ENCODE measurements at places on chromosomes 5 and 9.
A peak's percentile ranks its signal among the peaks of the same experiment; 100 is the strongest.

- DNase-seq: no peak
These were observed 52.9 kb upstream of the SLC28A3 start for GRCh38 chr9:84393266-84393950.

- DNase-seq: no peak
These were observed 2.7 kb downstream of the PCDHGC3 start for GRCh38 chr5:141478321-141478945.

DNA sequence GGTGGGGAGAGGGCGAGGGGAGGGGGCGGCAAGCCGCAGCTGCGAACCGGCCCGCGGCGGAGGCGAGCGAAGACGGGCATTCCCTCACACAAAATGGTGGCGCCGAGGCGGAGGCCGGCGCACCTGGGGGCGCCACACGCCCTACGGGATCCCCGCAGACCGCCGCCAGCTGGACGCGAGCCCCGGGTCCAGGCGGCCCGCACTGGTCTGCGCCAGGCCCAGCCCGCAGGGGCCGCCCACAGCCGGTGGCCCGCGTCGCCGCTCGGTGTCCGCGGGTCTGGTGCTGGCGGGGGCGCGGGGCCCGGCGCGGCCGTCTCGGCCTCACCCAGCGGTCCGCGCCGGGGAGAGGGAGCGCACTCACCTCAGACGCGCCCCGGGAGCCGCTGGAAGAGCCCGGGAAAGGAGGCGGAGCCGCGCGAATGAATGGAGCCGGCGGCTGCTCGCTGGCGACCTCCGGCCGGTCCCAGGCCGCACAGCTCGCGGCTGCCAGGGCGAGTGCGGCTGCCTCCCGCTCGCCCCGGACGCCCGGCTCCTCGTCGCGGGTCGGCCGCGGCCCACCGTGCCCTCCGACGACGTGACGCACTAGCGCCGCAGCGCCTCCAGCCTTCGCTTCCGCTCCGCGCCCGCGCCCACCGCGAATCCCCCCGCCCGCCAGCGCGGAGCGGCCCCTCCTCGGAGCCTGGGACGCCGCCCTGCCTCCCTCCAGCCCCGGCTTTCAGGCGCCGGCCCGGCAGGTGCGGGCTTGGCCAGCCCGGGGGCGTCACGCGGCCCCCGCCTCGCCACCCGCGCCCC is at the start of gene FAM169A:
FAM169A (minus strand) TSS at position 584 of the 792 bp plus-strand sequence. CDS start 24,711 bp downstream, outside the sequence.
- DNase-seq: peak; percentile 61

DNA sequence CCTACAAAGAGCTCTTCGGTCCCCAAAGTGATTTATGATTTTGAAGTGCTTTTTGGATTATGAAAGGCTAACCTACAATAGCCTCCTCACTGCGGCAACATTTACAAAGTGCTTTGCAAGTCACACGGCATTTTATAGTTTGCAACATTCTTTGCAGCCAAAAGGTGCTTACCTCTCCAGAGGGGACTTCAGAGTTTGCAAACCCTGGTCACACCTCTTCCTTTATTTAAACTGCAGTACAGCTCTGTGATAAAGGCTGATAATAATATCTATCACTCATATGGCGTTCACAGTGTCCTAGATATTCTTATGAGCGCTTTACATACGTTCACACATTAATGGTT is 20.0 kb upstream of the CRB2 start:
- DNase-seq: no peak

- DNase-seq: no peak
These were observed 316.4 kb downstream of the NR3C1 start for GRCh38 chr5:143086908-143087637.

GRCh38 chr5:146151970-146152369 is 30.5 kb downstream of the LARS1 start:
- DNase-seq: no peak

GRCh38 chr5:172159016-172159415 is 29.0 kb downstream of the STK10 start:
- no peak for DNase-seq

DNA sequence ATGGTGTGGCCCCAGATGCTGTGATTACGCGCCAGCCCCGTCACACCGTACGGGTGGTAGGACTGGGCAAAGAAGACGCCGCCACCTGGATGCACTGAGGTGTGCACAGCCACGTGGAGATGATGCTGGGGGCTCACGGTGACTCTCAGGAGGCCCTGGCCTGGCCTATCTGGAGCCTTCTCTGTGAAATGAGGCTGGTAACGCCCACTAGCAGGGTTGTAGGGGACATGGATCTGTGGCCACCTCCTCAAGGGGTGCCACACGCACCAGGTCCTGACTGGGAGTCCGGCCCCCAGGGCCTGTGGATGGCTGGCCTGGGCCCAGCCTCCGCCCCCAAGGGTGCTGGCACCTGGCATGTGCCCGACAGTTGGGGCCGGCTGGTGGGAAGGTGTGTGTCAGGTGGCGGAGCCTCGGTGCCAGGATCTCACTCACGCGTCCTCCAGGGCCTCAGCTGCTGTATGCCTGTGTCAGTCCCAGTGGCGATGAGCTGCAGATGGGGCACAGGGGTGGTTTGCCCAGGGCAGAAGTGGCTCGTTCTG is 32.4 kb downstream of the NEK6 start:
- DNase-seq: no peak

GRCh38 chr5:53569453-53569852 is 9.0 kb downstream of the NDUFS4 start:
- no peak for DNase-seq

GRCh38 chr5:149849966-149850910 is 94.4 kb downstream of the PDE6A start:
- no peak for DNase-seq

DNA sequence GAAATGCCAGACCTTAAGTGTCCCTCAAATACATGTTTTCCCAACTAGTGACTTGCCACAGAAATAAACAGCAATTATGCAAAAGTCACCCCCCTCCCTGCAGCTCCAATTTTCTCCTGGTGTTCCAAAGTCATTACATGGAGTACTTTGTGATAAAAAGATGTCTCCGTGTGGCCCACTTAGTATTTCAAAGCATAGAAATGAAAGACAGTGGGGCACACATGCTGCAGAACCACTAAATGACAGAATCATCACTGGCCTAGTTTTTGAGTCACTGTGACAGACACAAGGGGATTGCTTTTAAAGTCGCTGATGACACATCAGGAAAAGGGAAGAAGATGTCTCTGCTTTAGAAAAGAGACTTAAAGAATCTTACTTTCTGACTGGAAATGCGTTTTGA is 323.4 kb downstream of the PSAT1 start:
- DNase-seq: no peak

DNA sequence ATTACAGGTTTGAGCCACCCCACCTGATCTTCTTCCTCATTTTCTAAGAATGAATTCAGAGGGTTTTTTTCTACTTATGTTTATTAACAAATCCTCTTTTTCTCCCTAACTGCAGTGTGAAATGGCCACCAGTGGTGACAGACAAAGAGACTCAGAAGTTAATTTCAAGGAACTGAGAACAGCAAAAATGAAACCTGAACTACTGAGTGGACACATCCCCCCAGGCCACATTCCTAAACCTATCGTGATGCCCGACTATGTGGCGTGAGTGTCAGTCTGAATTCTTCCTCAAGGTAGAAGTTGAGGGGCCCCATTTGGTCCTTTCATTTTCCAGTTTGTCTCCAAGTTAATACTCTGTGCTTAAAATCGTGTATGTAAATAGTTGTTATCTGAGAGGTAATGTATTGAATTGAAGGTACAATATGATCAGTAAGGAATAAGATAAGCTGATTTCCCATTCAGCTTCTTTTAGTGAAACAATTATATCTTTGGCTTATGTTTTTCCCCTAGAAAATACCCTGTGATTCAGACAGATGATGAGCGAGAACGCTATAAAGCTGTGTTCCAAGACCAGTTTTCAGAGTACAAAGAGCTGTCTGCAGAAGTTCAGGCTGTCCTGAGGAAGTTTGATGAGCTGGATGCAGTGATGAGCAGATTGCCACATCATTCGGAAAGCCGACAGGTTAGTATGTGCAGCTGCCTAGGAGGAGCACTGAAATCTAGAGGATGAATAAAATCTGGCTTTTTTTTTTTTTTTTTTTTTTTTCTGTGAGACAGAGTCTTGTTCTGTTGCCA is 17.7 kb downstream of the MARVELD2 start:
- no peak for DNase-seq

DNA sequence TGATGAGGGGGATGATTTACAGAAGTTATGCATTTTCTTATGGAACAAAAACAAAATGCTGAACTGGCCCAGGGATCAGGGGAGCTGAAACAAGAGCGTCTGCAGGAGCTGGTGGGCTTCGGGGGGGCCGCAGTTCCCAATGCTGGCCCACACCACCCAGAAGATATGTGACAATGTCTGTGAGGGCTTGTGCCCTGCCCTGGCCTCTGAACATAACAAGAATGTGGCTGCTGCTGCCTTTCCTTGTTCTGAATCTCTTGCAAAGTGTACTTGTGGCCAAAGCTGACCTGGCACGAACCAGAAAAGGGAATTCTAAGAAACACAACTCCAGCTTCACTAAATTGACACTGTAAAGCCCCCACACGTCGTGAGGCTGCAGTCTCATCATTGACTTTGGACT is 66.7 kb downstream of the SEC61B start:
- no peak for DNase-seq

- no peak for DNase-seq
These were observed 78.7 kb upstream of the SAP30L start for GRCh38 chr5:154367101-154367500.

- no peak for DNase-seq
These were observed 115.7 kb downstream of the ESM1 start for GRCh38 chr5:54869691-54870090.

- no peak for DNase-seq
These were observed 343.2 kb downstream of the DEPDC1B start for GRCh38 chr5:60356745-60357144.

DNA sequence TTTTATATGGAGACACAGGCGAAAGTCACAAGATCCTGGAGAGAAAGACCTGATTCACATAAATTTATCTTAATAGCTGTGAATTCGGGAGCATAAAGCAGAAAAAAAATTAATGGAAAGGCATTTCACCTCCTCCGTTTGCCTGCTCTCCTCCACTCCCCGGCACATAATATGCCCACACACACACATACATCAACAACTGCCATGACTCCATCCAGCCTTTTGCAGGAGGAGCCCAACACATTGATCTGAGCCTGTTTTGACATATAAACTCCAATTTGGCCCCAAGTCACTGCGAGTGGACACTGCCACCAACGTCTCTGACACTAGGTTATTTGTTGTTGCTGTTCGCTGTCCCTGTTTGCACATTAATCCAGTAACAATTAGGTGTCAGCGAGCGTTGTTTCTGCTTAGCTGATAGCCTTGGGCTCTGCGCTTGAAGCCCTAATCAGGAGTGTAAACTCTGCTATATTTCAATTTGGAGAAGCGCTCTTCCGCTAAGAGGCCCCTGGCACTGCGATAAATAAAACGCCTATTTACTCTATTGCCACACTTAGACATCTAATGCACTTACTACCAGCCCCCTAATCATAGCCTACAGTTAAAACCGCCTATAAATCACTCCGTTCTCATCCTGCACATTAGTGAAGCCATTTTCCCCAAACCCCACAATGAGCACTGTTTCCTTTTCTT is 195.8 kb upstream of the TBCA start:
- no peak for DNase-seq

GRCh38 chr5:109192555-109193281 is 217.1 kb downstream of the PJA2 start:
- DNase-seq: no peak

GRCh38 chr9:124779368-124780059 is 2.6 kb downstream of the OLFML2A start:
- DNase-seq: no peak

GRCh38 chr5:89849830-89850512 is 559.6 kb downstream of the CETN3 start:
- no peak for DNase-seq

DNA sequence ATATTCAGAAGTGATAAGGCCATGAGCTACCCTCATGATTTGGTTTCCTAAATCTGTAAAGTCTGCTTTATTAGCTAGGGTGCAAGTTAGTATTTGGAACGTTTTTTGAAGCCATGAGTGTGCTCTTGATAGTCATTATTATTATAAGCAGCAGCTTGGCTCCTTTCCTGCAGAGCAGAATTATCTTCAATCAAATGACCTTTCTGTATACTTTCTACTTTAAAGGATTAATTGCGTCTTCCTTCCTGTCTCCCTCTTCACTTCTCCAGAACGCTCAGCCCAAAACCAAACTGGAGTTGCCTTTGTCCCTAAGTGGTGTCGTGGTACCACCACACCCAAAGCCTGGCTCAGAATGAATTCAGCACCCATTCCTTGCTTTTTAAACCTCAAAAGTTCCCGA is 211.3 kb downstream of the ARHGAP26 start:
- no peak for DNase-seq

GRCh38 chr9:17531642-17532254 is 47.1 kb upstream of the SH3GL2 start:
- peak; percentile 57 for DNase-seq

DNA sequence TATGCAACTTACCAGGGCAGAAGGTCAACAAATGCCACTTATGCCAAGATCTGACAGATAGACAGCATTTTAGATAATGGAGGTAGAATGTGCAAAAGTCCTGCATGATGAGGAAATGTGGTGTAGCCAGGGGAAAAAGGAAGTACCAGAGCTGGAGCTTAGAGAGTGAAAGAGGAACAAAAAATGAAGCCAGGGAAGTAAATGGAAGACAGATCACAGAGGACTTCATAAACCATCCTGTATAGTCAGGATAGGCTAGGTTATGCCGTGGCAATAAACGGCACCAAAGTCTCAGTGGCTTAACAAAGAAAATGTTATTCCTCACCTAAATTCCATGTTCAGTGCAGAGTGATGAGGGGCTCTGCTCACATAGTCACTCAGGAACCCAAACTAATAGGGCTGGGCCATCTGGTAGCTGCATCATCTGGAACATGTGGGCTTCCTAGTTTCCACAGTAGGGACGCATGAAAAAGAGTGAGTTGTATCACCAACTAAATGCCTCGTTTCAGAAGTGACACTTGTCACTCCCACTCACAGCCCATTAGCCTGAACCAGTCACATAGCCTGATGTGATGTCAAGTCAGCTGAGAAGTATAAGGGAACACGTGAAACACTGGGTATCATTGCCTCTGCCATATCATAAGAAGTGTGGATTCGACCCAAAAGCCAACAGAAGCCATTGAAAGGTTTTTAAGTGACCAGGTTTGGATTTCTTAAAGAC is 70.3 kb downstream of the SH3RF2 start:
- no peak for DNase-seq

DNA sequence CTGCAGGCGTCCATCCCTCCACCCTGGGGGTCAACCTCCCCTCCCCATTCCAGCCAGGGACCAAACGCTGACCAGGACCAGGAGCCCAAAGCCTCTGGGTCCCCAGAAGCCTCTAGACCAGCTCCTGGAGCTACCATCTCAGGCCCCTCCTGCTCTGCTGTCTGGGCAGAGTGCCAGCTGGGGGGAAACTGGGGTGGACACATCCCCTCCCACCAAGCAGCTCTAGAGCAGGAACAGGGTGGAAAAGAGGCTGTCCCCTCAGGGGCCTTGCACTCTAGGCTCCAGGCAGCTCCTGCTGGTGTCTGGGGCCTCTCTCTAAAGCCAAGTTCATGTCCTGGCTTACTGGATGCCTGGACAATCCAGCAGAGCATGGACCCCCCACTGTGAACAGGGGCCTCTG is 4.4 kb downstream of the SSNA1 start:
- DNase-seq: no peak
